ENCODE measurements at places on chromosomes 16 and 17.
A peak's percentile ranks its signal among the peaks of the same experiment; 100 is the strongest.

DNA sequence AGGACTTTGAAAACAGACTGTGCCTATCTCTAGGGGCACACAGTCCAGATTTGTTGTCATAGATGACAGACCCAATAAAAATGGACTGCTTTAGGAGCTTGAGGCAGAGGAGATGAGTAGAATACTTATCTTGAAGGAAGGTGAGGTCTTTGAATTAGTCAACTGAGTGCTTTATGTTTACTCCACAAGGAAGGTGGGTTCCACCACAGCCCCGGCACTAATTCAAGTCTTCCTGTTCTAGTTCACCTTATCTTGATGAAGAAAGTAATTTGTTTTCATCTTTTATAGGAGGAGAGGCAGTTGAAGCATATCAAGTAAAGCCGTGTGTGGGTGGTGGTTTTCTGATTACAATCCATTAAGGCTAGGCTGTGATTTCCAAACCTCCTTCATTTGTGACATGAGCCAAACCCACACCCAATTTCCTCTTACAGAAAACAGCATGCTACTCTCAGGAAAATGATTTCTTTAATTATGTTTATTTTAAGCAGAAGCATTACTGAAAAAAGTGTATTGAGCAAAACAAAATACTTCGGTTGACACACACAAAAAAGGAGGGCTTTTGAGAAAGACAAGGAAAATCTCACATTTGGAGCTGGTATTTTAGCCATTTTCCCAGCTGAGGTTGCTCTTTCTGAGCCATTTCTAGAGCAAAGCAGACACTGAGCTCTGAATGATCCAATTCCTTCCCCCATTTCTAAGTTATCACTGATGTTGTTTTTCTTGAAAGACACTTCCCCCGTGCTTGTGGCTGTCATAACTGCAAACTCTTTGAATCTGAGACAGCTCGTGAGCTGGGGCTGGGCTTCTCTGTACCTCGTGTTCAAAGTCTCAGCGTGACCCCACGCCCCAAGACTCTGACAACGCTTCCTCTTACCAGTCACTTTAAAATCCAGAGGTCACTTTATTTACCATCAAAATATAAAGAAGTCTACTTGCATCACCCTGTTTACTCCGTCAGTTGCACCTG lies 35.4 kb downstream of the CDRT15 start:
- DNase-seq, result no peak
- H3K27ac ChIP-seq, result no peak overlapping the region
- peaks cover 3% of the 10 kb centered on the region for H3K36me3 ChIP-seq
- peaks cover 8% of the 10 kb centered on the region for H3K27me3 ChIP-seq

GRCh38 chr16:89613954-89614459 lies 565 bp downstream of the DPEP1 start:
- no peak overlapping the region for H3K4me3 ChIP-seq
- H3K27me3 ChIP-seq, result peaks cover 3% of the 10 kb centered on the region
- peaks cover 8% of the 10 kb centered on the region for H3K4me1 ChIP-seq
- no peak overlapping the region for H3K27ac ChIP-seq
- no peak for DNase-seq

DNA sequence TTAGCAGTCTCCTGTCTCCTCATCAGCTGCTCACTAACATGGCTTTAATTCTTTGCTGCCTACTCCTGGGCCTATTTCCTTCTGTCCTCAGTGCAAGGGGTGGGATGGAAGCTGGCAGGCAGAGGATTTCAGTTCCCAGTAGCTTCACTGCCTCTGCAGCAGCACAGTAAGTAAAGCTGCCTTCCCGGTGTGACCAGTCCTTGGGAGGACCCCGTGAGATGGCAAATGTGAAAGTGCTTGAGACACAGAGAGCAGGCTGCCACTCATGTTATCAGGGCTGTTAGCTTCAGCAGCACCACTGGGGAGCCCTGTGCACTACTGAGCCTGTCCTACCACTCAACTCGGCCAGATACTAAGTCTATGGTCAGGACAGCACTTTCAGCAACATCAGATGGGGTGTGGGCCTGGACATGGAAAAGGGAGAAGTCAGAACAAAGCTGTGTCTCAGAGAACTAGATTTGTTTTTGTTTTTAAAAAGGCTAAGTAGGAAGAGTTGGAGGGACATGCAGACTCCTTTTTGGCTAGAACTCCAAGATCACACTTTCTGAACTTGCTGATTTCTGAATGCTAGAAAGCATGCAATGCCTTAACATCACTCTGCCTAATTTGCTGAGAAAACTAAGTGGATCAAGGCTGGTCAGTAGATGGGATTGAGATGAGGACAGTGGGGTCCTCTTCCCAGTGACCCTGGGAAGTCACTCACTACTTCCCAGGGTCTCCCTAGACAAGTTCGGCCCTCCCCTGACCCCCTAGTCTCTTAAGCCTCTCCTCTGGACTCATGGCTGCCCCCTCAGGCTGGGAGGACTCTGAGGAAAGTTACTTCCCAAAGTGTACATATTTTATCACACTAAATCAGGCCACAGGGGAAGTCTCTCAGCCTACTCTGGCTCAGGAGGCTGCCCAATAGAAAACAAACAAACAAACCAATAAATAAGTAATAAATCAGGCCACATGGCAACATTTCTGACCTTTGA lies 1.1 kb downstream of the ACSF2 start:
- H3K4me1 ChIP-seq, result peaks cover 69% of the 10 kb centered on the region
- H3K36me3 ChIP-seq, result no peaks in the 10 kb centered on the region
- no peaks in the 10 kb centered on the region for H3K27me3 ChIP-seq
- peak overlapping the region; percentile 96 for H3K27ac ChIP-seq
- peak overlapping the region; percentile 73 for H3K4me3 ChIP-seq

- H3K27me3 ChIP-seq, result no peaks in the 10 kb centered on the region
- H3K4me1 ChIP-seq, result peaks cover 56% of the 10 kb centered on the region
- peak; percentile 70 for DNase-seq
- no peaks in the 10 kb centered on the region for H3K36me3 ChIP-seq
Observed at GRCh38 chr16:73047536-73048291, at the start of gene ZFHX3. TSS of gene ZFHX3 (minus strand) at chr16:73048128. CDS start at chr16:72960145, 87,983 bp downstream.

DNA sequence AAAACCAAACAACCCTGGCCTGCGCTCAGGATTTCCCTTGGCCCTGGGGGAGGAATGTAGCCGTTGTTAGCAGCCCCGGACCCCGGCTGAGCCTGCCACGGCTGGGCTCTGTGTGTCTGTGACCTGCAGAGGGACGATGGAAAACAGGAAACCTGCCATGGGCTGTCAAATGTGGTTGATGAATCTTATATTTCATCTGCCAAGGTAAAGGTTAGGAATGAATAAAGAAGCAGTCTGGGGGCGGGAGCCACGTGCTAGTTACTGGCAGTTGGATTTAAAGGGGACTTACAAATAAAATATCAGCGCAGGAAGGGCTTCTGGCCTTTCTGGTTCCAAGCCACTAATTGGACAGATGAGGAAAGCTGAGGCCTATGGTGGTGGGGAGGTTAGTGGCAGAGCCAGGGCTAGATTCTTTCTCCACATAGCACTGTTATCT lies at the start of gene KRT23:
Gene KRT23 (minus strand): TSS at position 263 of the 436 bp plus-strand sequence. CDS start 1,043 bp downstream, outside the sequence.
- H3K36me3 ChIP-seq, result no peaks in the 10 kb centered on the region
- no peaks in the 10 kb centered on the region for H3K27me3 ChIP-seq
- no peak within 1 kb of the TSS for H3K4me3 ChIP-seq
- DNase-seq, result no peak
- H3K27ac ChIP-seq, result peak within 1 kb of the TSS; percentile 91

DNA sequence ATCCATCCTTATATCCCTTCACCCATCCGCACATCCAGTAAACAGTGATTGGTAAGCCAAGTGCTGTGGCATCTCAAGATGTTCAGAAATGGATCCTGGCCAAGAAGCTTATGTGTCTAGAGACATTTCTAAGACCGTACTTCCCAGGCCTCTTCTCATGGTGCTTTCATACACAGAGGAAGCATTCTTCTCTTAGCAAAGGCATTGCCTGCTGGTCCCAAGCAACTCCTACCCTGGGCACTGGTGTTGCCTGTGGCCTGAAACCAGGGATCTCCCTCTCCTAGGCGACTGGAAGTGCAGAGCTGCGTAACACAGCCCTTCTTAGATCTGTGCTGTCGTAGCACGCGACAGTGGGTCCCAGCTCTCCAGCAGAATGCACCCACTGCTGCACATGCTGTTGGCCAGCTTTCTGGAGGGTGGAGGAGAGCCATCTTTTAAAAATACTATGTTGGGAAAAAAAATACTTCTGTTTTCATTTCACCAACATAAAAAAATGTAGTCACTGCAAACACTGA lies 182.9 kb downstream of the CCDC182 start:
- no peak overlapping the region for H3K27ac ChIP-seq
- no peaks in the 10 kb centered on the region for H3K27me3 ChIP-seq
- DNase-seq, result no peak
- H3K4me3 ChIP-seq, result no peak overlapping the region
- peaks cover 2% of the 10 kb centered on the region for H3K36me3 ChIP-seq

DNA sequence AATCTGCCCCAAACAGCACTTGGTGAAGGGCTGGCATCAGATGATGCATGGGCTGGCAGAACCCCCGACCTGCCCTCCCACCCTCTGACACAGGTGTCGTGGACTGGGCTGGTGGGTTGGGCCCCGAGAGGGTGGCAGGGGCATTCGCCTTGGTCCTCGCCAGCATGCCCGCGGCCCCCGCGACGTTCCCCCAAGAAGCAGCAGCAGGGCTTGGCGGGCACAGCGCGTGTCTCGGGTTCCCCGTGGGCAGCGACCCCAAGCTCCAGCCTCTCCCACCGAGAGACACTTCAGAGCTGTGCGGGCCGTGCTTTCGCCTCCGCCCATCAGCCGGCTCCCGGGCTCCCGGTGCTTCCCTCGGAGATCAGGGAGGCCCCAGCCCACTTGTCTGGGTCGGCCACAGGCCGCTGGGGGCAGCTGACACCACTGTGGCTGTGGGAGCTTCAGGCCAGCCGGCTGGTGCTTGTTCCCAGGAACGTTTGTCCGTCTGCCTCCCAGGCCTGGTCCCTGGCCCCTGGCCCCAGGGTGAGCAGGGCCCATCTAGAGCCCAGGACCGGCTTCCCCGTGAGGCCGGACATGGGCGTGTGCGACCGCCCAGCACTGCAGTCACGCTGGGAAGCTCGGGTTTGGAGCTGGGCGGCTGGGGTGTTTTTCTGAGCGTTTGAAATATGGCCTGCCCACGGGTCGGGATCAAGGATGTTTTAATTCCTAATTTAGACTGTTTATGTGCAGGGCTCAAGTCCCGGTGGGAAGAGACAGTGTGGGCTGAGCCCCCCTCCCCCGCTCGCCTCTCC lies 16.6 kb downstream of the CACNA1H start:
- H3K27me3 ChIP-seq, result peaks cover 4% of the 10 kb centered on the region
- no peaks in the 10 kb centered on the region for H3K4me1 ChIP-seq
- H3K27ac ChIP-seq, result no peak overlapping the region
- no peak for DNase-seq
- H3K4me3 ChIP-seq, result no peak overlapping the region

DNA sequence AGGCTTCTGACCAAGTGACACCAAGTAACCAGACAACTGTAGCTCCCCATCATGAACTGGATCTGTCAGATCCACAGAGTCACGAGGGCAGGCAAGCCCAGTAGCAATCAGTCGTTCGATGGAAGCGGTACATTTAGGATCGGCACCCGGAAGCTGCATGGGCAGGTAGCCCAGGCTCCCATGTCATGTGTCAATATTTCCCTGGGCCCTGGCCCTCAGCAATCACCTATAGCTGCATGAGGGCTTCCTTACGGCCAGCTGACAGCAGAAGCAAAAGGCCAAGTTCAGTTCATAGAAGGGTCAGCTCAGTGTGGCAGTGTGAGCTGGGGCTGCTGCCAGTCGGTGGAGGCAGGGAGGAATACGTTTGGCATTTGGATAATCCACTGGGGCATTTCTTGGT lies 31.8 kb downstream of the MRPS23 start:
- no peak overlapping the region for H3K4me3 ChIP-seq
- H3K36me3 ChIP-seq, result no peaks in the 10 kb centered on the region
- DNase-seq, result no peak
- H3K27me3 ChIP-seq, result peaks cover 30% of the 10 kb centered on the region
- no peak overlapping the region for H3K27ac ChIP-seq

GRCh38 chr17:48335858-48336500 lies 94.0 kb downstream of the SKAP1 start:
- no peaks in the 10 kb centered on the region for H3K36me3 ChIP-seq
- H3K4me1 ChIP-seq, result peaks cover 70% of the 10 kb centered on the region
- no peak overlapping the region for H3K4me3 ChIP-seq
- DNase-seq, result no peak

GRCh38 chr16:12637002-12637401 lies 166.7 kb downstream of the CPPED1 start:
- H3K4me3 ChIP-seq, result no peak overlapping the region
- no peaks in the 10 kb centered on the region for H3K4me1 ChIP-seq
- H3K27ac ChIP-seq, result no peak overlapping the region
- H3K27me3 ChIP-seq, result peaks cover 20% of the 10 kb centered on the region

GRCh38 chr17:77886387-77886728 lies 72.1 kb upstream of the TNRC6C start:
- H3K27me3 ChIP-seq, result peaks cover 64% of the 10 kb centered on the region
- H3K27ac ChIP-seq, result no peak overlapping the region
- H3K4me1 ChIP-seq, result peaks cover 30% of the 10 kb centered on the region
- no peak overlapping the region for H3K4me3 ChIP-seq
- H3K36me3 ChIP-seq, result no peaks in the 10 kb centered on the region

- peaks cover 31% of the 10 kb centered on the region for H3K27me3 ChIP-seq
- DNase-seq, result no peak
- peaks cover 35% of the 10 kb centered on the region for H3K4me1 ChIP-seq
- H3K27ac ChIP-seq, result no peak overlapping the region
Observed at GRCh38 chr16:56605475-56605874, 2.9 kb upstream of the MT2A start.

DNA sequence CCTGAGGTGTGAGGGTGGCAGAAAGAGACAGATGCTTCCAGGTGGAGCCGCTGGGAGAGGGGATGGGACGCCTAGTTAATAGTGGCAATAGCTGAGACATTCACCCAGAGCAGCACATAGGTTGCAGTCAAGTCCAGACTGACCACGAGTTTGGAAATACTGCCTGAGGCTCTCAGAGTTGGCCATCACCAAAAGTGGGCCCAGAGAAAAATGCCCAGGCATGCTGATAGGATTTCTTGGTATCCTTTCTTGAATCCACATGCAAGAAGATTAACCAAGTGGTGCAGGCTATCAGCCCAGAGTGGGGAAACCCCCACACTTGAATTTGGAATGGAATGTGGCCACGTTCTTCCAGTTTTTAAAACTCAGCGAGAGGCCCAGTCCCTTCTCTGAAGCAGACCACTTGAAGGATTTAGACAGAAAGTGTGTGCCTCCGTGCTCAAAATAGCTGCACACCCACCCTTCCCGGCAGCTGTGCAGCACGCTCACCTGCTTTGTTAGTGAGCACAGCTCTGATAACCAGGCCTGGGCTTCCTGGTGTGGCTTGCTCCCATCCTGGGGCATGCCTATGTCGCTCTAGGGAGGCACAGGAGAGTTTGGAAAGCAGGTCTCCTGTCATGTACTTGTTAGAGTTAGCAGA lies 35.7 kb downstream of the PLD6 start:
- peak overlapping the region; percentile 72 for H3K27ac ChIP-seq
- peaks cover 34% of the 10 kb centered on the region for H3K36me3 ChIP-seq
- no peak for DNase-seq
- H3K4me3 ChIP-seq, result no peak overlapping the region
- peaks cover 8% of the 10 kb centered on the region for H3K4me1 ChIP-seq
- H3K27me3 ChIP-seq, result no peaks in the 10 kb centered on the region

- no peak for DNase-seq
- no peaks in the 10 kb centered on the region for H3K36me3 ChIP-seq
- H3K27me3 ChIP-seq, result no peaks in the 10 kb centered on the region
- no peaks in the 10 kb centered on the region for H3K4me1 ChIP-seq
- no peak overlapping the region for H3K27ac ChIP-seq
Observed at GRCh38 chr17:13154398-13154797, 136.6 kb upstream of the ELAC2 start.

- H3K4me3 ChIP-seq, result no peak overlapping the region
- no peak overlapping the region for H3K27ac ChIP-seq
- peaks cover 53% of the 10 kb centered on the region for H3K36me3 ChIP-seq
- DNase-seq, result no peak
Observed at GRCh38 chr17:78805301-78805700, 23.2 kb upstream of the CYTH1 start.

- no peak overlapping the region for H3K4me3 ChIP-seq
- no peaks in the 10 kb centered on the region for H3K27me3 ChIP-seq
- DNase-seq, result no peak
- H3K4me1 ChIP-seq, result peaks cover 20% of the 10 kb centered on the region
- H3K27ac ChIP-seq, result peak overlapping the region; percentile 65
- peaks cover 4% of the 10 kb centered on the region for H3K36me3 ChIP-seq
Observed at GRCh38 chr17:80160536-80160935, 9.3 kb upstream of the CARD14 start.

All from mesothelial cell of epicardium (in vitro differentiated cells).